ENCODE measurements at places on chromosomes 7 and 10.

DNA sequence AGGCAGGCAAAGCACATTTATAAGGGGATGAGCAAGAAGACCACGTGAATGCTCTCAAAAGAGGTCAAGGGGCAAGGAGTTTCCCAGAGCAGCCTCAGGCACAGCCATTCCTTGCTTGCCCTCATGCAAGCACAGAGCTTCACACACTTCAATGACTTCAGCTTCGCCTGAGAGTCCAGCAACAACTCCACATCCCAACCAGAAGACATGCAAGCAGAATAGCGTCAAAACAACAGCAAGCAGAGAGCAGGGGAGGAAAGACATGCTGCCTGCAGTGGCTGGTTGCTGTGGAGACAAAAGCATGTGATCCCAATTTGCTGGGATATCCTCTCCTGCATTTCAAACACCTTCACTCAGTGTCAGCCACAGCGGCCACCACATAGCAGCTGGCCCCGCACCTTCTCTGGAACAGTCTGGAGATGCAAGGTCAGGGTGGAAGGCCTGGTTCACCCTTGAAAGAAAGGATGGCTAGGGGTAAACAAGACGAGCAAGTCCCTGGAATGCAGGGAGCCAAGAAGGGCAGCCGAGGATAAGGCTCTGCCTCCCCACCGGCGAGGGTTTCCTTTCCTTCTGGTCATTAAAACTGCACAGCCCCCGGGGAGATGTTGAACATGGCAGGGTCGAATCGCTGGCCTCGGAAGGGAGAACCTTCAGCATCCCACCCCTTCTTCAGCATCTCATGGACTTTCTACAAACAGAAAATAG lies 60.2 kb upstream of the CAMK2B start:
- DNase-seq = peak; percentile 10

GRCh38 chr10:77915319-77916105 lies 11.0 kb downstream of the DLG5 start:
- no peak for DNase-seq

DNA sequence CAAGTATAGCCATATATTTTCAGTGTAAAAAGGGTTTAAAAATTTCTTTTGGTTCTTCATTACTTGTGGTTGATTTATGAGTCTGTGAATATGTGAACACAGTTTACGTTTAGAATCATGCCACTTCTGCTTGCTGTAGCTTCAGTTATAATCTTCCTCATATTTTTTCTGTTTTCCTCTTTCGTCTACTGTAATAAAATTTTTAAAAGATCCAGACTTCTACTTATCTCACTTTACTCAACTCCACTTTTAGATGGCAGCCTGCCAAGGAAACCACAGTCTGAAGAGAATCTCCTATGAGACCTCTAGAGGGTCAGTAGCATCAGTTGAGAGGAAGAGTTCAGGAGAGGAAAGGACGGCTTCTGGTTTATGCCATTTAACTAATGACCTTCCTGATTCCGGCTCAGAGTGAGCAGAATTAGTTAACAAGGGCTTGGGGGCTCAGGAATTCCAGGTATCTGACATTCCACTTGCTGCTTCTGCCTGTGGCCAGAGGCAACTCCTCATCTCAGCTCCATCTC lies 21.4 kb downstream of the CREB5 start:
- DNase-seq = no peak

- DNase-seq = peak; percentile 48
These were observed 441.8 kb downstream of the RPS24 start for GRCh38 chr10:78475437-78475836.

GRCh38 chr10:119245272-119245671 lies 37.9 kb downstream of the GRK5 start:
- no peak for DNase-seq

GRCh38 chr10:100907773-100908363 lies 4.9 kb upstream of the SLF2 start:
- DNase-seq = no peak

GRCh38 chr10:86648704-86649427 lies 5.5 kb upstream of the OPN4 start:
- DNase-seq = peak; percentile 70

- DNase-seq = no peak
These were observed 380.3 kb upstream of the ADARB2 start for GRCh38 chr10:2117641-2118040.

- DNase-seq = no peak
These were observed 72.0 kb downstream of the RNF216 start for GRCh38 chr7:5709347-5709950.

GRCh38 chr10:69360485-69361302 lies 56.0 kb downstream of the TACR2 start:
- peak; percentile 75 for DNase-seq
